Upper lobe of right lung (tissue), 1 donor: ENCODE measurements at places on chromosomes 1 and 21.

GRCh38 chr1:226978432-226979114, 38.5 kb downstream of the COQ8A start:
- DNase-seq = peak; percentile 51

GRCh38 chr1:147509786-147510395, 31.4 kb upstream of the BCL9 start:
- no peak for DNase-seq

DNA sequence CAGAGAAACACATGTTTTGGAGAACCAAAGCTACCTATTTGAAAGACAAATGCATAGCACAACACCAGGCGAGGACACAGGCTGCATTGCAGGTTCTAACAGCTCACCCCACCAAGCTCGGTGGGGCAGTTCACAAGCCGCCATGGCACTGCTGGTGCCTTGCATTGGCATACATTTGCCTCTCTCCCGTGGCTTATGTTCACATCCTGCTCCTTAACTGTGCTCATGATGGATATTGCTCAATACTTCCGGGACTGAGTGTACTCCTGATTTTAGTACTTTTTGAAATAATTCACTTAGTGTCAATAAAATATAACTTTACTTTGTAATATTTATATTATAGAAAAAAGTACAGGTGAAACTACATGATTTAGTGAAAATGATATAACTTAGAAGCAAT, 1187.4 kb upstream of the NCAM2 start:
- DNase-seq = no peak

DNA sequence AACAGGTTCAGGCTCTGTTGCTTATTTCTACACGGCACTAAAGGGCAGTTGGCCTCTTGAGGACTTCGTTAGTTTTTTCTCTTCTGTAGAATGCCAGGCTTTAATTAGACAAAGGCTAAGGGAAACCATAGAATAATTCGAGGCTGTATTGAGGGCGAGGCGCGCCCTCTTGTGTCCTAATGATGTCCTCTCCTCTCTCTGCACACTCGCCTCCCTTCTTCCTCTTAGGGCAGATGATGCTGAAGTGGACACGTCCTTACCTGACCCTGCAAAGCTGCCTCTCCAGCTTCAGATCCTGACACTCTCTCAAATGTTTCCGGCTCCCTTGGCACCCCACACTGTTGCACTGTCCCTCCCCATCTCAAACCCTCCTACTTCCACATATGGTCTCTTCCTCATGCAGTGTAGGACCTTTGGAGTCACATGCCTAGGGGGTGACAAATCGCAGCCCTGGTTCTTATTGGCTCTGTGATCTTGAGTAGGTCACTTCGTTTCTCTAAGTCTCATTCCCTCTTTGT, 1.9 kb upstream of the ZSCAN20 start:
- DNase-seq = peak; percentile 80

DNA sequence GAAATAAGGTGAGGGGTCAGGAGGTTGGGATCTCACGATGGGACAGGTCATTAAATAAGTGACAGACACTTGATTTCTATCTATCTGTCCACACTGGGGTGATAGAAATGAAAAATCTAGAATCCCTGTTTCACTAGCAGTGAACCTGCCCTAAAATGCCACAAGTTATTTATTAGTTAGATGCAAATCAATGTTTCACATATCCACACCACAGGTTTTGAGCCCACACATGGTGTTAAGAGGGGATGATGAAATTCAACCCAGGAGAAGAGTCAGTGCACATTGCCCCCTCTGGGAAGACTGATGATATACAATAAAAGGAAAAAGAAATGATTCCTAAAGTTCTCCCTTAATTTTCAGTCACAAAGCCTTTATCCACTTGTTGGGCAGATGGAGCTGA, 10.1 kb upstream of the NTPCR start:
- DNase-seq = no peak
